ENCODE measurements at places on chromosomes 16 and 17.

DNA sequence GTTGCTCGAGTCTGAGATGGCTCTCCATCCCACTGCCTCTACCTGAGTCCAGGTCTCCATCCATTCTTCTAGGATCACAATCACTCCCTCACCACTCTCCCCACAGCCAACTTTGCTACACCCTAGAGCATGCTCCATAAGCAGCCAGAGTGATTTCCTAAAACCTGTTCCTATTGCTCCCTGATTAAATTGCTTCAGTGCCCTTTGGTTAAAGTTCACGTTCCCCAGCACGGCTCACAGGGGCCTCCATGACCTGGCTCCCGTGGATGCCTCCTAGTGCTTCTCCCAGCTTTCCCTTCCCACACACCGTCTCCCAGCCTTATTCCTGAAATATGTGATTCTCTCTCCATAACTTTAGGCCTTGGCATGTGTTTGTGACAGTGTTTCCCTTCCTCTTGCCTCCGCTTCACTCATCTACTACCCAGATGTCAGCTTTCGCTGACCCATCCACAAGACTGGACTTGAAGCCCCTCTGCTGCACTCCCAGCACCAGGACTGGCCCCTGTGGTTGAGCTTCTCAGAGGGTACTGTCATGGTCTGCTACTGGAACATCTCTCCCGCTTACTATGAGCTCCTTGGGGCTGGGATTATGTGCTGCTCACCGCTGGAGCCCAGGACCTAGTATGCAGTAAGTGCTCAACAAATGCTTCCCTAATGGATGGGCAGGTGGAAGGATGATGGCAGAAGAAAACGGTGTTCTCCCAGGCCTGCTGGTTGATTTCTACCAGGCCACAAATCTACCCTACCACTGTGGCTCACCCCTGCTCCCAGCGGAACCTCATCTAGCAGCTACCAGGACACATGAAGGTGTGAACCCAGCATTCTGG lies 17.9 kb downstream of the MYO18A start:
- no peak for DNase-seq

DNA sequence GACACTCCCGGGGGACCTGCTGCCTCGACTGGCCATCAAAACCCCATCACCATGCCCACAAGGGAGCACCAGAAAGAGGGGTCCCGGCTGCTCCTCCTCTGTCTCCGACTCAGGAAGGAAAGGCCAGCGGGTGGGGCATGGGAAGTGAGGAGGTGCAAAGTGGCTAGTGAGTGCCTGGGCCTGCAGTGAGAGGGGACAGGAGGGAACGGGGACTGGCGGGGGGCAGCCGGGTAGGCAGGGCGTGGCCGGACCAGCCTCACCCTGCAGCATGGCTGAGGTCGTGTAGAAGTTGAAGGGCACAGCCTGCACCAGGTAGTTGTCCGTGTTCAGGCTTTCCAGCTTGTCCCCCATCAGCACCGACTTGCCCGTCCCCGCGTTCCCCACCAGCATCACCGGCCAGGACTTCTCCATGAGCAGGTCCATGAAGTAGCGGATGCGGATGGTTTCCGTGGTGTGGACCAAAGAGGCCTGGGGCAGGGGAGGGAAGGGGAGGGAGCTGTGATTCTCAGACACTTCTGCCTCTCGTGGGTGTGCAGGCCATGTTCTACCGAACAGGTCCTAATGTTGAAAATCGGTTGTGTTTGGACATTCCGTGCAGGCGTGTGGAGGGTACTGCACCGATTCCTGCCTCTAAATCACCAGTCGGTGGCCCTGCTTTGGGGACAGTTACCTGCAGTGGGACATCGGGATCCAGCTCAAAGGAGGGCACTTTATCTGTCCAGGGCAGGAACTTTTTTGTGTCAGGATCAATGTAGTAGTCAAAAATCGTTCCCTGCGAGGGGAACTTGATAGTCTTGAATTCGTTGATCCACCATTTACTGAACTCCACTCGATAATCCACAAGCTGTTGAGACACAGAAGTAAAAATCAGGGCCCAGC lies 91.7 kb downstream of the DNAH17 start:
- no peak for DNase-seq

- DNase-seq = no peak
Measured at GRCh38 chr16:27505297-27506236, 44.1 kb downstream of the GTF3C1 start.

DNA sequence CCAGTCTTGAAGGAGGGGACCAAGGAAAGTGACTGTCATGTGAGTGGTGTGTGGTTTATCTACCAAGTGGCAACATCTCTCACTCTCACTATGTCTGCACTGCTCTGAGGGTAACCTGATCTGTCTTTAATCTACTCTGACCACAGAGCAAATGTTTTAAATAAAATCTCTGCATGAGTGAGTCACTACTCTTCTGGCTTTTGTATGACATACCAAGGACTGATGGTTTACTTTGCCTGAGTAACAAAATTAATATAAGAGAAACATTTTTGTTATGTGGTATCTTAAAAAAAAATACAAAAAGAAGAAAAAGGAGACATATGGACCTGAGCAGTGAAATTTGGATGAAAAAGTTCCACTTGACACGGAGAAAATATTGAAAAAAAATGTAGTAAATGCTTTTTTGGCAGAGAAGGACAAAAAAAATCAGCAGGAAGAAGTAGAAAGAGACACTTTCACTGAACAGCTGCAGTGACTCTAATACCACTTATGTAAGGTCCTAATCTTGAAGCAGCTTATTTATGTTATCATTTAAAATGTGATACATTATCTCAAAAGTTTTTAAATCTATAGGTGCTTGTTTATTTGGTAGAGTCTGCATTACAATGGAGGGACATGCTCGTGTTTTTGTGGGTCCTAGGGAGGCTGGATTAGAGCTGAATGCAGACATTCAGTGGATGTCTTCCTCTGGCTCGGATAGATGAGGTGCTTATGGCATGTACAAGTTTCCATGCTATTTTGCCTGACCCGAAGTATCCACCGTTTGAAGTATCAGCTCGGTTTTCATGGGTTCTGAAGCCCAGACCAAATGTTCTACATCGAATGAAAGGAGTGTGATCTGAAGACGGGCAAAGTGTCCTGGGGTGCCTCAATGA lies 240.7 kb downstream of the MAP2K6 start:
- DNase-seq = no peak

DNA sequence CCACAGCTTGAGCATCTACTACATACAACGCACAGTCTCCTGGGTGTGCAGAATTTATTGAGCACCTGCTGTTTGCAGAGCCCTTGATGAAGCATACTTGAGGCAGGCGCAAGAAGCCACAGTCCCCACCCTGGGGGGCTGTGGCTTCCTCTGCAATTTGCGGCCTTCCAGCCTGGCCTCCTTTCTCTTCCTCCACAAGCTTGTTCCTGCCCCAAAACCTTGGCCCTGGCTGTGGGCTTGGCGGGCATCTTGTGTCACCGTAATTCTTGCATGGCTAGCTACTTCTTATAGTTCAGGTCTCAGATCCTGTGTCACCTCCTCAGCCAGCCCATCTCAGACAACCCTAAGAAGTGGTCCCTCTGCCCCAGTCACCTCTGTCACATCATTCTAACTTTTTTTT lies 43.9 kb upstream of the POLR3E start:
- no peak for DNase-seq

GRCh38 chr16:26475596-26475995 lies 591.1 kb upstream of the C16orf82 start:
- DNase-seq = no peak

GRCh38 chr17:60161598-60162330 lies 12.0 kb downstream of the CA4 start:
- no peak for DNase-seq

DNA sequence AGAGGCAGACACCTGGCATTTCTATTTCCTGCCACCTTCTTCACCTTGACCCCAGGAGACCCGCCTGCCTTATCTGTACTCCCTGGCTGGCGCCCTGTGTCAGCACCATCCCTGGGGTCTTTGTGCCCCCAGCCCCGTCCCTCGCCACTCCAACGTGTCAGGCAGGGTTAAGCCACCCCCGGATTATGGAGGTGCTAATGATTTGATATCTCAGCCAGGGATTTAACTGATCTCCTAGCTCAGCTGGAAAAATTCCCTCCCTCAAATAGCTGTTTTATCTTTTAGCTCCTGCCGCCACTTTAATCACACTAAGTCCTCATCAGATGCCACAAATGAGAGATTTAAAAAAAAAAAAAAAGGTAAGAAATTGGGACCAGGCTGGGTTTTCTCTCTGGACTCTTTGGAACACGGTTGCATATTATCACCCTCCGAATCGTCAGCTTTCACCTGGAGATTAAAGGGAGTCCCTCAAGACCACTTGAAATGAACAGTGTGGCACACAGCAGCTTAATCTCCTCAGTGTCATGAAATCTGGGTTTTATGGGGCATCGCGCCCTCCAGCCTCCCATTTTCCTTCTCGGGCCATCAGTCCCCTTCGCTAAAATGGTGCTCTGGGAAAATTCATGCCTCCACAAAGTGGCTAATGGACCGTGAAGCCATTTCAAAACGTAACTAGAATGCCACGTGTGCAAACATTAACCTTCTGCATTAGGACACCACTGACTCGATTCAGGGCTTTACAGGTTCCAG lies 26.2 kb upstream of the WFDC1 start:
- no peak for DNase-seq

DNA sequence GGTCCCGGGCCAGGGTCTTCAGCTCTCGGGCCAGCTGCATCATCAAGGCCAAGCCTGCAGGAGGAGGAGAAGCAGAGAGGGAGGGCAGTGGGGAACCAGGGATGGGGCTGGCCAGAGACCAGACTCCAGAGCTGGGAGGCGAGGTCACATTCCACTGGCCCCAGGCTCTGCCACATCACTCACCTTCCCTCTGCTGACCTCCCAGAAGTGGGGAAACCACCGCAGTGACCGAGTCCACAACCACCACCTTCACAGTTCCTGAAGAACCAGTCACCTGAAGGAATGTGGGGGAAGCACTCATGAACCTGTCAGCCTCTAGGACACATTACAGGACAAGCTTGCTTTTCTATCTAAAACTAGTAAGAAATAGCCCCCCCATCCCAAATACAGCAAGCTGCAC lies 16.4 kb downstream of the RAD51D start:
- DNase-seq = no peak

DNA sequence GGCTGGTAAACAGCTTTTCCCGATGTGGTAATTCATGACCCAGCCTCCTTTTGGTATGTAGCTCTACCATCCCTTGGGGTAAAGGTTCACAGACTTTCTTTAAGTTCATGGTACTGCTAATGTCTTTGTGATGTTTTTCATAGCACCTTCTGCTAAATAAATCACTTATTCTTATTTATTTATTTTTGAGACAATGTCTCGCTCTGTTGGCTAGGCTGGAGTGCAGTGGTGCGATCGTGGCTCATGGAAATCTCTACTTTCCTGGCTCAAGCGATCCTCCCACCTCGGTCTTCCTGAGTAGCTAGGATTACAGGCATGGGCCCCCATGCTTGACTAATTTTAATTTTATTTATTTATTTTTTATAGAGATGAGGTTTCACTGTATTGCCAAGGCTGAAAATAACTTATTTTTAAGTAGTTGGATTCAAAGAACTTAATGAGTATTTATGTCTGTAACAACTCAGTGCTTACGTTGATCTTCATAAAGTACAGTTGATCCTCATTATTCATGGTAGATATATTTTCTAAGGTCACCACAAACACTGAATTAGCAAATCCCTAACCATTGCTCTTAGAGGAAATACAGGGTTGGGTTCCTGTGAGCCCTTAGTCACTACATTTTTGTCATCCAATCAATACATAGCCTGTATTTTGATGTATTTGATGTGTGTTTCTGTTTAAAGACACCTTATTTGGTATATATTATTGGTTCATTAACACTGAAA lies 97.1 kb downstream of the SHISA9 start:
- no peak for DNase-seq

- no peak for DNase-seq
Measured at GRCh38 chr16:27690608-27691007, 140.7 kb downstream of the KATNIP start.

DNA sequence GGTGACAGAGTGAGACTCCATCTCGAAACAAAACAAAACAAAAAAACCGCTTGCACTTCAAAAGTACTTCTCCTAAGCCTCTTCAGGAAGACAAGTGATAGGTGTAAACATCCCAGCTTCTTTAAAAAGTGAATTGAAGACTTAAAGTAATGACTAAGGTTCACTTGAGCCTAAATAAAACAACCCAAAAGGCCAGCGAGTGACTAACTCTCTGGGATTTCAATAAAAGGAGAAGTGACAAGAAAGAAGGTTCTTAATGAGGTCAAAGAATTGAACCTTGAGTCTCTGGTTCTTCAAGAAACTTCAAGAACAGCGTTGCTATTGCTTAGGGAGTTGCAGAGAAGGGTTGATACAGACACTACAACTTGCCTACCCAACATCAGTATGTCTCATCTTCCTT lies 42.2 kb downstream of the STX8 start:
- no peak for DNase-seq

DNA sequence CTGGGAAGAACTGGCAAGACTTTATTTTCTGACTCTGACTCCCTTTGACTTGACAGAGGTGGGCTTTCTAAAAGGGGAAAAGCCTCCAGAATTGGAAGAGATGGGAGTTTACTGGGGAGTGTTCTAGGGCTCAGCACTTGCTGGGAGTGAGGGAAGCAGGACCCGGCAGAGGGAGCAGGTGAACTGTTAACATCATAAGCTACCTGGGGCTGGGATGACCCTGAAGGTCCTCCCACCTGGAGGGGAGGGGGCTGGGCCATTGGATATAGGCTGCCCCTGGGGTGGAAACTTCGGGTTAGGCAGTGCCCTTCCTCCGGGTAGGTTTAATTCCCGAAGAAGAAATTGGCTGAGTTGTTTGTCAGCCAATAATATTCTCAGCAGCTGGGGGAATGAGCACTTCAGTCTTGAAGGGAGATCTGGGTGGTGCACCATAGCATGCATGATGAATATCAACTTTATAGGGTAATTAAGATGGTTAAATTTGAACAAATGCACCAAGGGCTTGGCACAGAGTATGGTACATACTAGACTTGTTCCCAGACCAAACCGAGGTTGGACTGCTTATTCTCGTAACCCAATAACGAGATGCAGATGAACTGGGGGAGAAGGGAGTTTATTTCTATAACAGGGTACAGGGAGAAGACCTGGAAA lies 337.0 kb downstream of the HAPSTR1 start:
- no peak for DNase-seq

GRCh38 chr16:60295451-60295850 lies 1561.3 kb upstream of the GOT2 start:
- DNase-seq = no peak

GRCh38 chr16:19131825-19132218 lies 18.1 kb downstream of the ITPRIPL2 start:
- no peak for DNase-seq

All from mesothelial cell of epicardium (in vitro differentiated cells).